ENCODE measurements at places on chromosomes 16 and 17. TPM values are rescaled to one million over a fixed set of nuclear protein-coding genes. Genes with fewer than 3 reads are reported as not detected.
A peak's percentile ranks its signal among the peaks of the same experiment; 100 is the strongest.

DNA sequence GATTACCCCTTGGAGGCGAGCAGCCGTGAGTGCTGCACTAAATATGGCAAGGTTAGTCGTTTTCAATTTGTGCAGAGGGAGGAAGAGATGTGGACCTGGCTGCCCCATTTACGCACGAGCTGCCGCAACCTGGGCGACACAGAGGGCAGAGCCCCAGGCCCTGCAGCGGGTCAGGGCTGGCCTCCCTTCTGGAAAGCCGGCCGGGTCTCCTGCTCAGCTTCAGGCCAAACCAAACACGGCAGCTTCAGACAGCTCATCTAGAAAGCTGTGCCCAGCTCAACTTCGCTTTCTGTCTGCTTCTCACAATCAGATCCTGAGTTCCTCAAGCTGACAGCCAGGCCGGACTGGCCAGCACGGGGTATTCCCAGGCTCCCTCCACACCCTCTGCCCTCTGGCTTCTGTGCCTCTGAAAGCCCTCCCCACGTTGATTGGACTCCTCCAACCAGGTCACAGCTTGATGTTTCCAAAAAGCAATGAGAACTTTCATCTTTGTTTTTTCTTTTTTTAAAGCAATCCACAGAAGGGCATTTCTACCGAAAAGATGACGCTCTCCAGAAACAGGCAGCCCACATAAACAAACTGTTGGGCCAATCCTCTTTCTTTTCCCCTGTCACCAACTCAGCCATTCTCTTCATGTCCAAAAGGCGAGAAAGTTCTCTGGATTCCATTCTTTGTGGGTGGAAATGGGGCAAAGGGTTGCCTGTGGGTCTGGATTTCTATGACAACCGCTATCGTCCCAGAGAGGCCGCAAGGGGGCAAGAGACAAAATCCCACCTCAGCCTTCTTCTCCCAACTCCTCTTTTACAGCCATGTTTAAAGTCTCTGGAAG, 189.0 kb downstream of the ZFHX3 start:
- no peak for DNase-seq

- DNase-seq: no peak
These were observed 16.4 kb upstream of the SMIM36 start for GRCh38 chr17:55527540-55528118.

Gene KRT12
- 0.10 TPM for total RNA-seq

DNA sequence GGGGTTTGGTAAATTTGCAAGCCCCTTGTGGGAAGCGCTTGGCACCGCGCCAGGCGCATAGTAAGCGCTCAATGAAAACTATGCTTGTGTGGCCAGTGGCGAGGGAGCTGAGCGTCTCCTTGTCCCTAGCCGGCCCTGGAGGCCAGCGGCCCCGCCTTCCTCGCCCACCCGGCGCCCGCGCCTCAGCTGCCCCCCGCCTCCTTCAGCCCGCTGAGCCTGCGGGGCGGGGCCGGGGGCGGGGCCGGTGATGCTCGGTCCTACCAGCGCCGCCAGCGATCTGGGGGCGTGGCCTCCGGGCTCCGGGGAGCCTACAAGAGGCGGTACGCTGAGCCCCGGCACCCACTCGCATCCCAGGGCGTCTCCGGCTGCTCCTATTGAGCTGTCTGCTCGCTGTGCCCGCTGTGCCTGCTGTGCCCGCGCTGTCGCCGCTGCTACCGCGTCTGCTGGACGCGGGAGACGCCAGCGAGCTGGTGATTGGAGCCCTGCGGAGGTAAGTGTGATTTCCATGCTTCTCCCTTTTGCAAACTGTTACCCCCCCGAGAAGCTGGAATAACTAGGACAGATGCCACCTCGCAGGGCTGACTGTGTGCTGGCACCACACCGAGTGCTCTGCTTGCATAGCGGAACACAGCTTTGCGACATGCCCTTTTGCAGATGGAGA, at the start of gene CRISPLD2:
TSS of gene CRISPLD2 (plus strand) at position 342 of the 661 bp plus-strand sequence. CDS start 18,511 bp downstream, outside the sequence.
- DNase-seq: peak; percentile 92

GRCh38 chr16:12502676-12503075, 301.0 kb downstream of the CPPED1 start:
- no peak for DNase-seq

- DNase-seq: no peak
These were observed 9.5 kb downstream of the PNMT start for GRCh38 chr17:39677542-39678339.

Gene UBB
- total RNA-seq: 680 TPM

Gene KRT27
- not detected for total RNA-seq

- DNase-seq: no peak
These were observed 94.4 kb downstream of the CLEC16A start for GRCh38 chr16:11038777-11039176.

Gene CDT1
- total RNA-seq: 1.2 TPM

GRCh38 chr16:51409001-51409675, 258.1 kb upstream of the SALL1 start:
- no peak for DNase-seq

DNA sequence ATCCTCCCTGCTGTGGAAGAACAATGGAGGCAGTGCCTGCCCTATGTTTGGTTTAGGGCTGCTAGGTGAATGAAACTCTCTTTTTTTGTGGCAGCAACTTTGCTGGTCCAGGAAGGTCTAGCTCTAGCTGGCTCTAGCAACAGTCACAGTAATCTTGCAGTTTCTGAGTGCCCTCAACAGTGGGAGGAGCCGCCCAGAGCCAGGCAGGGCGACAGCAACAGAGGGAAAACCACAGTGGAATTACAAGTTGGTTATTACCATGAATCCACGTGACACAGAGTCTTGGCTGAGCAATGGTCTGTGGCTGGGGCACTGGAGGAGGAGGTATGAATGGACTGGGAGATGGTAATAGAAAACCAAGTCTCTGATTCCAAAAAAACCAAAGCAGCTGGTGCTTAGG, 10.3 kb downstream of the HSPB9 start:
- no peak for DNase-seq

Gene ERI2
- total RNA-seq: 3.0 TPM

DNA sequence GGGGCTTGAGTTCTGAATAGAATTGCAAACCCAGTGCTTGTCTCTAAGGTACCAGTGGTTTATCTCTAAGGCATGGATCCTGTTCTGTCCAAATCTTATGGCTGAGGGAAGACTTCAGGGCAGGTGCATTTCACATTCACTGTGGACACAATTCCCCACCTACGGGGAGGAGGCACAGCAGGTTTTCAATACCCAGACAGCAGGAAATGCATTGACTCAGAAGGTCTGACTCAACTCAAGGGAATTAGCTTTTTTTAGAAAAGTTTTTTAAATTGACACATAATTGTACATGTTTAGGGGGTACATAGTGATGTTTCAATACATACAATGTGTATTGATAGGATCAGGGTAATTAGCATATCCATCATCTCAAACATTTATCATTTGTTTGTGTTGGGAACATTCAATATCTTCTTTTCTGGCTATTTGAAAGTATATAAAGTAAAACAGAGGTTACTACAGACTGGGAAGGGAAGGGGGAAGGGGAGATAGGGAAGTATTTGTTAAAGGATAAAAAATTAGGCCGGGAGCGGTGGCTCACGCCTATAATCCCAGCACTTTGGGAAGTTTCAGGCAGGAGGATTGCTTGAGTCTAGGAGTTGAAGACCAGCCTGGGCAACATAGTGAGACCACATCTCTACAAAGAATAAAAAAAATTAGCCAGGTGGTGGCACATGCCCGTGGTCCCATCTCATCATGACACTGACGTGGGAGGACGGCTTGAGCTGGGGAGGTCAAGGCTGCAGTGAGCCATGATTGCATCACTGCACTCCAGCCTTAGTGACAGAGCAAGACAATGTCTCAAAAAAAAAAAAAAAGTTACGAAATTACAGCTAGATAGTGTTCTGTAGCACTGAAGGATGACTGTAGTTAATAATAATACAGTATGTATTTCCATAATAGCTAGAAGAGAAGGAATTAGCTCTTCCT, 54.9 kb downstream of the RGS9 start:
- no peak for DNase-seq

Gene ATP1B2
- total RNA-seq: 0.57 TPM

DNA sequence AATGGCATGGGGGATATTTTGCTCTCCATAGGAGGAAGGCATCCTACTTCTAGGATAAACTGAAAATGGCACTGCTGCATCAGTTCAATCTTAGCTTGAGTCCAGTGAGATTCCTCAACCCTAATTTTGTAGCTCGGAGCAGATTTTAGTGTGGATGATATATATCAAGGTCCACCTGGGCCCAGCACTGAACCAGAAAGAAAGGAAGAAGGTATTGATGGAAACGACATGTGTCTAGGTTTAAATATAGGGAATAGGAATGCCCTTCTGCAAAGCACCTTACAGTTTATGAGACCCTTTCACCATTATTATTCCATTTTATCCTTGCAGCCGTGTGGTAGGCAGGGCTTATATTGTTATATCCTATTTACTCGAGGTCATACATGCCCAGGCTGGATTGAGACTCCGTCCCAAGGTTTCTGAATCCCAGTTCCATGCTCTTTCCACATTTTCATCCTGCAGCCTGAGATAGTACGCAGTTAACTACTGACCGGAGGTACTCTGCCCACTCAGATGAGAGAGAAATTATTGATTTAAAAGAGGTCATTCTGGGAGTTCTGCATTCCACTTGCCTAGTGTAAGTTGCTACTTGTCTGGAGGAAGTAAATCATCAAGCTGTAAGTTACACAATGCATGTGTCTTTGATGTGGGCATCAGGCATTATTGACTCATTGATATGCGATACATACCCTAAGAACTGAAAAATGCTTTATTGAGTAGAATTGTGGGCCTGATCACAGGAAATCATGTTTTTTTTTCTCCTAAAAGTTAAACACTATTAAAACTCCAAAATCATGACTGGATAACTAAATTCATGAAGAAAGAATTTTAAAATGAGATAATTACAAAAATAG, 10.1 kb downstream of the KRT39 start:
- DNase-seq: no peak

Gene PRRT2
- total RNA-seq: 4.7 TPM

GRCh38 chr16:10981697-10982216, 37.4 kb downstream of the CLEC16A start:
- no peak for DNase-seq

Gene NSRP1
- total RNA-seq: 28.4 TPM

Gene RAP1GAP2
- 10.7 TPM for total RNA-seq

- peak; percentile 79 for DNase-seq
These were observed 10.5 kb downstream of the TMIGD1 start for GRCh38 chr17:30323262-30323894.

- no peak for DNase-seq
These were observed 14.8 kb downstream of the UNK start for GRCh38 chr17:75799402-75799801.

DNA sequence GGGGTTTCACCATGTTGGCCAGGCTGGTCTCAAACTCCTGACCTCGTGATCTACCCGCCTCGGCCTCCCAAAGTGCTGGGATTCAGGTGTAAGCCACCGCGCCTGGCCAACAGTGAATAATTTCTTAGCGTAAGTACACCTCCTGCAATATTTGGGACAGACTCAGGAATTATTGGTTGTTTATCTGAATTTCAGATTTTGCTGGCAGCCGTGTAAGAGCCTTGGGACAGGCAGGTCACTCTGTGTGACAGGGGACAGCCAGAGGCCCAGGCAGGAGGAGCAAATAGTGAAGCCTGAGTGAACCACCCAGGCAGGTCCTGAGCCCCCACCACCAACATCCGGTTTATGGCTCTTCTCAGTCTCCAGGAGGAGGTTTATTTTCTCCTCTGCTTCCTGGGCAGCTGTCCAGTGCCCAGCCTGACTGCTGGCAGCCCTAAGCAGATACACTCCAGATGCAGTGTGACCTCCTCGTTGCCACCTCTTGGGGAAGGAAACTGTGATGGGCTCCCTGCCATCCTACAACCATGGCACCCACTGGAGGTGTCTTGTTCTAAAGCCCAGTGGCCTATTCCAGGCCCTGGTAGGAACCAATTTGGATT, 26.2 kb upstream of the ADORA2B start:
- no peak for DNase-seq

DNA sequence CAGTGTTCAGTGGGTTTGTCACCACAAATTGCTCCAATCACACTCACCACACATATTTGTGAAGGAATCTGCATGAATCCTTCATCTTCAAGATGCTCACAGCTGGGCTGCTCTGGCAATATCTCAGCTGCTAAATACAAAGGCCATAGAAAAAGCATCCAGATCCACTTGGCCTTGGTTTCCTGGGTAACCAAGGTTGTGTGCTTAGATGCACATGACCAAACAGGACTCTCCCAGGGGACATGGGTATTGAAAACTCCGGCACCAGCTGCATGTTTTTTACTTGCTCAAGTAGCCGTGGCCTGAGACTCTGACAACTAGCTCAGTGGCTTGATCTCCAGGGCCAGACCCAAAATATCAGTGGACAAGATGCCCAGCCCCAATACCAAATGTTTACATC, 131.3 kb downstream of the CBLN1 start:
- no peak for DNase-seq

Gene BAIAP3
- 12.8 TPM for total RNA-seq

- DNase-seq: no peak
These were observed 6.2 kb upstream of the ABCA8 start for GRCh38 chr17:68961214-68961882.

GRCh38 chr16:50846511-50846910, 104.6 kb downstream of the CYLD start:
- DNase-seq: no peak

Gene TIMM22
- total RNA-seq: 10.1 TPM

DNA sequence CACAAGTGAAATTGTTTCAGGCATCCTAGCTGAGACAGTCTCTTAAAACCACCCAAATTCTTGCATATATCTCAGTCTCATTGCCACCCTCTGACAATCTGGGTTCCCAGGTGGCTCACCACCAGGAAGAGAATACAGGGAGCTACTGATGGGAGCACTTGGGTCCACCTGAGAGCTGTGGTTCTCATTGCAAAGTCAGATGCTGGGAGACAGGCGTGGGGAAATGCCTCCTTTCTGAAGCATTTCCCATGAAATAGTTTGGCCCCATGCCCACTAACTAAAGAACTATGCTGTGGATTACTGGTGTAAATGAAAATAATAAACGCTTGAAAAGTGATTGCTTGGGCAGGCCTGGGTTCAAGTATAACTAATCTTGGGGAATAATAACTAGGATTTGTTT, 70.3 kb downstream of the CMC2 start:
- DNase-seq: no peak

- no peak for DNase-seq
These were observed 3.3 kb upstream of the NACA2 start for GRCh38 chr17:61594294-61594825.

- DNase-seq: no peak
These were observed 31.7 kb upstream of the ZC3H18 start for GRCh38 chr16:88538366-88539060.

DNA sequence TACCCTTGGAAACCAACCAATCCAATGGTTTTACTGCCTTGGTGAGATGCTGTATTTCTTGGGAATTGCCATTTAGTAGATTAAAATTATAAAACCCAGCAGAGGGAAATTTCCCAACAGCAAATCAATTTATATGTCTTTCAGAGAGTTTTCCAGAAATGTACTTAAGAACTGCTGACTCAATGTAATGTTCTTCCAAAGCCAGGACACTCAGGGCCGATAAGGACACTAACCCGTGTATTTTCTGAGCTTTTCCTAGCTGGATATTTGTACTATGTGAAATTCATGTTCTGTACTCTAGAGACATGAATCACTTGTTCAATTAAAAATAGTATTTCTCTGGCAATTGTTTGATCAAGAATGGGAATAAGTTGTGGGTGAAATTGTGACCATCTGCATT, 121.4 kb downstream of the KCNJ2 start:
- DNase-seq: no peak

Gene HLF
- total RNA-seq: 0.55 TPM

Gene TNRC6A
- total RNA-seq: 76.9 TPM

Measured in T-cell (primary cell).